Amniotic epithelial cell (primary cell): ENCODE measurements at places on chromosomes 7 and 10.

DNA sequence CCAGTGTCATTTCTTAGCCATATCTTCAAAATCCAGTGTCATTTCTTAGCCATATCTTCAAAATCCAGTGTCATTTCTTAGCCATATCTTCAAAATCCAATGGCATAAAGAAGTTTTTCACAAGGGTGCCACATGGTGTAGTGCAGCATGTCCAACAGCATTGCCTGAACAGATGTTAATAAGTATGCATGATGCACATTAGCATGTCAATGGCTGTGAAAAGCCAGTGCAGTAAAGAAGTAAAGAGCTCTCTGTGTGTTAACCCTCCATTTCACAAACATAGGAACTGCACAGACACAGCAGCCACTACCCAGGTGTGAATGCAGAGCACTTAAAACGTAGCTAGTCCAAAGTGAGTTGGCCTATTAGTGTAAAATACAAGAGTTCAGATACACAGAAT, 89.8 kb downstream of the GNAI1 start:
- no peak for DNase-seq

DNA sequence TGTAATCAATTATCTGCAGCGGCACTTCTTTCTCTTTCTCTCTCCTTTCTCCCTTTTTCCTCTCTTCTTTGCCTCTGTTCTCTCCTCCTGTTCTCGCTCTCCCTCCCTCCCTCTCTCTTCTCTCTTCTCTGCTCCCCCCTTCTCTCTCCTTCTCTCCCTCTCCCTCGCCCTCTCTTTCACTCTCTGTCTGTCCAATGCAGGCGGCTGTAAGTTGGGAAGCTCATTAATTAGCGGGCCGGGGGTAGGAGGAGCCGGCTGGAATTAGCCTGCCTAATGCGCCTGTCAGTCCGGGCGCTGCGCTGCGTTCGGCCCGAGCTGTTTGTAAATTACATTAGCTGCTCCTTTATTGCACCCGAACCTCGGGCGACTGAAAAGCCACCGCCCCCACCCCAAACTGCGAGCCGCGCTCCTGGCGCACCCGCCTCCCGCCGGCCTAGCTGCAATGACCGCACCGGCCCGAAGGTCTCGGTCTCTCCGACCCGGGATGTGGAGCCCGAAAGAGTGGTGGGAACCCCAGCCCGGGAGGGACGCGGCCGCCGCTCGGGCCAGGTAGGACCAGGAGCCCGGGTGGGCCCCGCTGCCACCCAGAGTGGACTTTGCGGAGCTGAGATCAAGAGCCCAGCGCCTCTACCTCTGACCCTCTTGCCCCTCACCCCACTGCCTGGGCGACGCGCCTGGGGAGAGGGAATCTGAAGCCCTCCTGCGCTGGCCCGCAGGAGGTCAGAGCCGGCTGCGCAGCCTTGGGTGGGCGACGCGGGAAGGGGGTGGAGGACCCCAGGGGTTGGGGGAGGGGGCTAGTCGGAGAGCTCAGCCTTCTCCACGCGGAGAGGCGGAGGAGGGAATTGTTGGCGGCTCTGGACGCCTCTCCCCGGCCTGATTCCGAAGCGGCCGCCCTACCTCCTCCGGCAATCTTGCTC, at the start of gene LBX1:
LBX1 (minus strand) TSS at position 198 of the 917 bp plus-strand sequence. CDS start 648 bp downstream, outside the sequence.
- no peak for DNase-seq

DNA sequence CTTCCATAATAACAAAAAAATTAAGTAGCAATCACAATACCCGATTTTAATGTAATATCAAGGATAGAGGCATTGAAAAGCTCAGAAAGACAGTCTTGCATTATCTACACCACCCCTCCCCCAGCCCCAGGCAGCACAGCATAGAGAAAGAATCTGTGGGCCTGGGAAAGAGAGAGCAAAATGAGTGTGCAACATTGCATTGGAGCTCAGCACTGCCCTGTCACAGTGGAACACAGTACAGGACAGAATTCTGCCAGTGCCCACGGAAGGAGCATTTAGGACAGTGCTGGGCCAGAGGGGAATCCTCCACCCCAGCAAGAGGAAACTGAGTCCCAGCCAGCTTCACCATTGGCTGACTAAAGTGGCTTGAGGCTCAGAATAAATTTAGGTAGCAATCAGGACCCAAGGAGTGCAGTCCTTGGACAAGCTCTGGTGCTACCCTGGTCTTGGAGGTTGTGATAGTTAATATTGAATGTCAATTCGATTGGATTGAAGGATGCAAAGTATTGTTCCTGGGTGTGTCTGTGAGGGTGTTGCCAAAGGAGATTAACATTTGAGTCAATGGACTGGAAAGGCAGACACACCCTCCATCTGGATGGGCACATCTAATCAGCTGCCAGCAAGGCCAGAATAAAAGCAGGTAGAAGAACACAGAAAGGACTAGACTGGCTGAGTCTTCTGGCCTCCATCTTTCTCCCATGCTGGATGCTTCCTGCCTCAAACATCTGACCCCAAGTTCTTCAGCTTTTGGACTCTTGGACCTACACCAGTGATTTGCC, 234.4 kb downstream of the ANK3 start:
- DNase-seq: no peak

GRCh38 chr10:34580643-34581042, 234.5 kb downstream of the PARD3 start:
- DNase-seq: peak; percentile 54

- no peak for DNase-seq
Measured at GRCh38 chr10:74825371-74826141, 844 bp upstream of the KAT6B start.

DNA sequence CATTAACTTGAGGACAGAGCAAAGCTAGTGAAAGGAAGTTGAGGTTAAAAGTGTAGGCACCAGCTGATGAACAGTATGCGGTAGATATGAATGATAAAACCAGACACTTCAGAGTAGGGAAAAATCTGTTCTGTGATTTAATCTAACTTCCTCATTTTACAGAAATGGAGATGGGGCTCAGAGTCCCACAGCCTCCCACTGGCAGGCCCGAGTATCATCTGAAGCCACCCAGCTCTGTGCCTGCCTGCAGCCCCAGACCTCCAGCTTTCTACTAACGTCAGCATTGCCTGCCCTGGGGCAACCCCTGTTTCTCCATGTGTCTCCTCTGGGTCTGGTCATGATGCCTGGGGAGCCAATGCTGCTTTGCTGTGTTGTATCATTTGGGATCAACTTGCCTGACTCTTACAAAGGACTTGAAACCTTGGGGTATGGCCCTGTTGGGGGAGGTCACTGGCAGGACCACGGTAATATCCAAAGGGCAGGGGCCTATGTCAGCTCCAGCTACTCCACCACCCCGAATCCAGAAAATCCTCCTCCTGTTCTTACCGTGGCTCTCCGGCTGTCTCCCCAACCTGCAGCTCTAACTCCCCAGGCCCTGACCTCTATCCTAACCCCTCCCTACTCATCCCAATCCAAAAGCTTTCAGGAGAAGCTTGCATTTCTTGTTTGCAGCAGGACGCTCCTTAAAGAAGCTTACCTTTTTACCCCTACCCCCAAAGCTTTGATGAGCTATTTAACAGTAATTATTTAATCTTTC, 56.2 kb upstream of the NPY start:
- no peak for DNase-seq

GRCh38 chr10:58661336-58661735, 148.7 kb downstream of the BICC1 start:
- DNase-seq: no peak

DNA sequence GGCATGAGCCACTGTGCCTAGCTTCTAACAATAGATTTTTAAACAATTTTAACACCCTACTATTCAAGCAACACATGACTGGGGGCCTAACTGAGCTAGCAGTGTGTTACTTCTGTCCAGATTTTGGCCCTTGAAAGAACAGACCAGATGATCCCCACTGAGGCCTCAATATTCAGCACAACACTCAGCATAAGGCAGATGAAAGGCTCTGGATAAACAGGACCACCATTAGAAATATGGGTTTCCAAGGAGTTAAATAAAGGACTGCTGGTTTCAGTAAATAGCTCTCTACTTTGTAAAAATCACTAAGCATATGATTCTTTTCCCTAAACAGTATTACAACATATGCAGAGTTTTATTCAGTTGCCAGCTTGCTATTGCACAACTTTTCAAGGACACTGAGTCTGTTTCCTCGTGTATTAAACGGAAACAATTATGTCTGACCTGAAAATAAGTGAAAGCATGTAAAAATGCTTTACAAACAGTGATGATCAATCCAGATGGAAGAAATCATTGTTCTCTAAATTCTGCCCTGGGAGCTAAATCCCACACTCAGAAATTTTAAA, 23.8 kb upstream of the FZD1 start:
- DNase-seq: peak; percentile 87

DNA sequence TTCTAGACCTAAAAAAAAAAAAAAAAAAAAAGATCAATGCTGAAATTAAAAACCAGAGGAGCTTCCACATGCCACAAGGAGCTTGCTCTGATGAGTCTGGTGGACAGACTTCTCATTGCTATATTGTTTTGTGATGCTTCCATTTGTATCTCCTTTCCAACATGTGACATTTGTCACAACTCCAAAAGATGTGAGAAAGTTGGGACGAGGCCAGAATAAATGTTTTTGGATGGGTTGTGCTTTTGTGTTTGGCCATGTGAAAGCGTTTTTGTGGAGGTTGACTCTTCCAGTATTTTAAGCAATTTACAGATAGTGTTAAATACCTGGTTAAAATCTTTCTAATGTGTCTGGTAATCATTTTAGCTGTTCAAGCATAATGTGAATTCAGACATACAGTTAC, 280.1 kb downstream of the SKAP2 start:
- no peak for DNase-seq

DNA sequence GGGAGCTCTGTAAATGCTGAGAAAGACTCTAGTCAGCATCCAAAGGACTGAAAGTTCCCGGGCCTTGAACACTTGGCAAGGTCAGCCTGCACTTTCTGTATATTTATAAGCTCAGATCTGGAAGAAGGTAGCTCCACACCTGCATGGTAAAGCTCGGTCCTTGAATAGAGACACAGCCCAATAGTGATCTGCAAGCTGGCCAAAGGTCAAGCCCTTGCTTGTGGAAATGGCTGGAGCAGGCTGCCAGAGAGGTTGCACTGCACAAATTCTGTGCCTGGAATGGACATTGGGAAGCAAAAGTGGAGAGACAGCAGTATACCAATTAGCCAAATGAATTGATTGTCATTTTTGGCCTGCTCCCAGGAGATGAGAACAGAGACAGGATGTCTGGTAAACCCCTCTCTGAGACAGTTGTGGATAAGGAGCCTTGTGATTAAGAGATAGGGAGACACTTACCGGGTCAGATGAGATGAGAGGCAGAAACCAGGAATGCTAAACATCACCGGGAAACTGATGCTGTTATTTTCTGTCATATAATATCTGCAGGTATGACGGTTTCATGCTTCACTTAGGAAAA, 8.0 kb upstream of the FRA10AC1 start:
- DNase-seq: no peak

DNA sequence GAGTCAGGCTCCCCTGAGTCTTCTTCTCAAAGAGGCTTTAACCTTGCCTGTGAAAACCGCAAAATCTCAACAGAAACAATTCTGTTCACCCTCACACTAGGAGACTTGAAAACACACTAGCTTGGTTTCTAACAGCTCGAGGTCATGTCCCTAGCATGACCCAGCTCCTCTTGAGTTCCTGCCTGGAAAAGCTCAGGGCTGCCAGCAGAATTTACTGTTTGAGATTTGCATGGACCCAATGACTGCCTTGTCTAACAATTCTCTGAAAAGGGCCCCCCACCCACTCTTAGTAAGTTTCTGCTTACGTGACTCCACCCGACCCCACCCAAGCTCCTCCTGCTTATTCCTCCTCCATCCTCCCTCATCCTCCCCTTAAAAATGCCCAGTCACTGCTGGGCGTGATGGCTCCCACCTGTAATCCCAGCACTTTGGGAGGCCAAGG, 85.1 kb upstream of the KMT2C start:
- no peak for DNase-seq

GRCh38 chr10:62545160-62546066, 171.2 kb downstream of the ZNF365 start:
- DNase-seq: peak; percentile 26

DNA sequence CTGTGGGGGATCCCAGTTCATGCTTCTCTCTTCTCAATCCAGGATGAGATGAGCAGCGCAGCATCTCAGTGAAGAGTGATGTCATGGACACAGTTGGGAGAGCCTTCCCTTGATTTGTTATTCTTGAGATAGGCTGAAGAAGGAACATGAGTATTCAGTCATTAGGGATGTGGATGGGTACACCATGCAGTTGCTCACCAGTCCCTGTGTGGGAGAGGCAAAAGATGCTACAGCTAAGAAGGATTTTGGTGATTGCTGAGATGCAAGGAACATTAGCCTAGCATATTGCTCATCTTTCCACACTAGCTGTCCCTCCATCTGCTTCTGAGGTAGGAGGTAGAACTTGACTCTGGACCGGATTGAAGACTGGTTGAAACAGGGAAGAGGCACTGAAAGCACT, 179.6 kb downstream of the GALNT17 start:
- no peak for DNase-seq

- no peak for DNase-seq
Measured at GRCh38 chr7:48518092-48518491, 346.8 kb downstream of the ABCA13 start.

DNA sequence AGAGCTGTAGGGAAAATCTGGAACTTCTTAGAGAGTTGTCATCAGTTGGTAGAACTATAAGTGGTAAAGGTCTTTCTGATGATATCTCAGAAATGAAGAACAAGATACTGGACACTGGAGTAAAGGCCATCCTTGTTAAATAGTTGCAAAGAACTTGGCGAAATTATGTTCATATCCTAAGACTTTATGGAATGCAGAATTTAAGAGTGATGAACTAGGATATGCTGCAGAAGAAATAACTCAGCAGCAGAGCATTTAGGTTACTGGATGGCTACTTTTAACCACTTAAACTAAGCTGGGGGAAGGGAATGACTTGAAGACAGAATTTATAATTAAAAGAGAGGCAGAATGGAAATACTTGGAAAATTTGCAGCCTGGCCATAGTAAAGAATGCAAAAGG, 23.7 kb downstream of the PTEN start:
- no peak for DNase-seq

DNA sequence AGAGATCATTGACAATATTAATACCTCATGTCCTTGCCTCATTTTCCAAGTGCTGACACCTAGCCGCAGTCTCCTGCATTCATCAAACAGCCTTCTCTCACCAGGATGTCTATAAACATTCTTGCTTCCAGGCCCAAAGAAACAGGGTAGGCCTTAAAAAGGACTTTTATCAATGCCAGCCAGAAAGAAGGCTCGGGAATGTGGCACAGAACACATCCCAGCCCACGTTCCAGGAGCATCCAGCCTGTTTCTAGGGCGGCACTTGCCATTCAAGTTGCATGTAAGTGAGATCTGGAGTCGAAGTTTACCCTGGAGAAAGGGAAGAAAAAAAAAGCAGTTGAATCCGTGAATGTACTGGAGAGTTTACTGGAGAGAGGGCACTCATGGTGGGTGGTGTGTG, 1083.1 kb downstream of the KCNMA1 start:
- DNase-seq: no peak
